HT1080 (cell line): ENCODE measurements at places on chromosomes 5 and 9. TPM values are rescaled to one million over a fixed set of nuclear protein-coding genes. Genes with fewer than 3 reads are reported as not detected.

DNA sequence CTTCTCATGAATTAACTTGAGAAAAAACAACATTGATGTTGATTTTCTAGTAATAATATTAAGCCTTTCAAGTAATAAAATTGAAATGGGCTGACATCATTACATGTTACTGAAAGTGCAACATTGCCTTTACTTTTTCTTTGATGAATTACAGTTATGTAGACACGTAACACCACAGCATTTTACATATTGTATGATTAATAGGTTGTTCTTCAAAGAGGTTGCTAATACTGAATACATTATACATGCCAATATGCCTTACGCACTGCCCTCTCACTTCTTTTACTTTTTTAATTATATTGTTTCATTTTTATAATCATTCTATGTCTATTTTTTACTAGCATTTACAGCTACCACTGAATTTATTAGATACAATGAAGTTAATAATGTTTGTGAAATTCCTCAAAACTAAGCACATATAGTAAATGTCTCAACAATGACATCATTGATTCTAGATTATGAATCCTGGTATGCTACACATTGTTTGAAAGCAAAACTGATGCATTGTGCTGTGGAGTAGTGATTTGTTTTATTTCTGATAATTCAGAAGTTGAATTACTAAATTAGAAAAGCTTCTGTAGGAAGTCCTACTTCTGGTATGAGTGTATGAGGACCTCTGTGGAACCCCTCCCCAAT, 464.4 kb upstream of the IZUMO3 start:
- no peak for DNase-seq

DNA sequence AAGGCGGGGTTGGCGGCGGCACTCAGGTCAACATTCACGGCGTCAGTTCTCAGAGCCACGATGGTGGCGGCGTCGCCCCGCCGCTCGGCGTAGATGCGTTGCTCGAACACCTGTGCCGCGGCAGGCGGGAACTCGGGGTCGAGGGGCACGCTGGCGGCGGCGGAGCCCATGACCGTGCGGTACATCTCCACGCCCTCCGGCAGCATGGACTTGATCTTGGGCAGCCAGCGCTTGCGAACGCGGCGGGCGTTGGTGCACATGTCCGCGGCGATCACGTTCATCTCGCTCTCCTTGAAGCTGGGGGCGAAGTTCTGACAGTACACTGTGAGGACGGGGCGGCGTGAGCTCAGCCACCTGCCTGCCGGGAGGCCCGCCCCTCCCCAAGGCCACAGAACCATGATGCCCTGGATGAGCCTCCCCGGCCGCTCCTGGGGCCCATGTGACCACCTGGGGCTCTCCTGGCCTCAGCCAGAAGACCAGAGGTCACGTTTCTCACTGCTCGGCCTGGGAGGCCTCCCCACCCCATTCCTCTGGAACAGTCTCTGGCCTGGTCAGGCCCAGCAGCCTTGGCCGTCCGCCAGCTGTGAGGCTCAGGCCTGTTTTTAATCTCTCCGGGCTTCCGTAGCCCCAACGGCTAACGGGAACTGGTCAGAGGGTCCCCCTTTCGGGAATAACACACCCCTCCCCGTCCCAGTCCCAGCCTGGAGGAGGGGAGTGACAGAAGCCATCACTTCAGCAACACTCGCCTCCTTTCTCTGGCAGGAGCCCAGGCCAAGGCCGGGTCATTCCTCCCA, 50.7 kb upstream of the UBAC1 start:
- no peak for DNase-seq

DNA sequence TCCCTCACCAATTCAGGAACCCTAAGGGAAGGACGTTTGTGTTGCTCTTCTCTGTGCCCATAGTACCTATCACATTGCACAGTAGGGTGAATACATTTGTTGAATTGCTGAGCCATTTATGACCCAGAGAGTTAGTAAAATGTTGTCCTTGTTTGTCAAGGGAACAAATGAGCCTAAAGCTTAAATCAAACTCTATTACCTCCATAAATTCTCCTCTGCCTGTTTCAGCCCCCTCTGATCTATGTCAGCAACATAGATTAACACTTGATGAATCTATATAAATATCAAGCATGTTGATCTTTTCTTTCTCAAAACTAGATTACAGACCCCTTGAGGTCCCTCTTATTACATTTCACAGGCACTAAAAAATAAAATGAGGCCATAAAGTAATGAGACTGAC, 7.1 kb downstream of the SLC1A1 start:
- DNase-seq: no peak

DNA sequence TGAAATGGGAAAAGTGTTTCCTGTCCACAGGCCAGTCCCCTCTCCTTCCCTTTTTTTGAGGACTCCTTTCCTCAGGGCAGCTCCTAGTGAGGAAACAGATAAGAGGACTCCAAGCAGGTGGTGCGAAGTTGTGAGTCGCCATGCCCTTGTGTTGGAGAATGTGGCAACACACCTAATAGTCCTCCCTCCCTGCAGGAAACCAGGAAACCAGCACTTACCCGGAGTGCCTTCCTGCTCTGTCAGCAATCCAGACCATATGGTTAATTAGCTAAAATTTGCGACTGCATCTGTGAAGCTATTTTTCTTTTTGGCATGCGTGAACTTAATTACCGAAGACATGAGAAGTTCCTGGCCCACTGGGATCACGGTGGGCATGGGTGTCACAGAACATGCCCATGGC, 69.9 kb downstream of the TRIM32 start:
- DNase-seq: no peak

DNA sequence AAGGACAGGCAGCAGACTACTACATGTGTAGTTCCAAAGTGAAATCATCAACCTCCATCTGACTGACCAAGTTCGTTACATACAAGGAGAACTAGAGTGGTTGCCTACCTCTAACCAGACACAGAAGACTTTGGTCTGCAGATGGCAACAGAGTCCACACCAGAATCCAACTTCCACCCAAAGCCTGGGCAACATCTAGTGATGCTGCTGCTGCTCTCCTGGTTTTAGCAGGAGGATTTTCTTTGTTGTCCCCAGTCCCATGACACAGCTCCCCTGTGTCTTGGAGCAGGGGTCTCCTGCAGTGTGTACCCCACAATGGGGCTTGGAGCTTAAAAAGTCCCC, 46.4 kb upstream of the APC start:
- no peak for DNase-seq

DNA sequence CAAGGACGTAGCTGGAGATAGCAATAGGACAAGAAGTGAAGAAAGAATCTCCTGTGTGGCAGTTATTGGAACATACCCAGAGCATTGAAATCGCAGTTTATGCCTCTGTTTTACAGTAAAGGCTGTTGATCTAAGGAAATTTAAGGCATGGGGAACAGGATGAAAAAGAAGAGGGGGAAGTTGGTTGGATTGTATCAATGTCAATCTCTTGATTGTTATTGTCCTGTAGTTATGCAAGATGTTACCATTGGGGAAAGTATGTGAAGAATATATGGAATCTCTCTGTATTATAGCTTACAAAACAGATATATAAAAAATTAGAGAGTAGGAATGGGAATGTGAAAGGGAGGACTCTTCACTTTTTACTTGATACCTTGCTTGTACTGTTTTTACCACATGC, 195.6 kb upstream of the NREP start:
- no peak for DNase-seq

- DNase-seq: peak; percentile 25
Observed at GRCh38 chr9:15231788-15232635, 75.0 kb downstream of the TTC39B start.

GRCh38 chr9:109311286-109311685, 9.6 kb downstream of the EPB41L4B start:
- DNase-seq: peak; percentile 37

DNA sequence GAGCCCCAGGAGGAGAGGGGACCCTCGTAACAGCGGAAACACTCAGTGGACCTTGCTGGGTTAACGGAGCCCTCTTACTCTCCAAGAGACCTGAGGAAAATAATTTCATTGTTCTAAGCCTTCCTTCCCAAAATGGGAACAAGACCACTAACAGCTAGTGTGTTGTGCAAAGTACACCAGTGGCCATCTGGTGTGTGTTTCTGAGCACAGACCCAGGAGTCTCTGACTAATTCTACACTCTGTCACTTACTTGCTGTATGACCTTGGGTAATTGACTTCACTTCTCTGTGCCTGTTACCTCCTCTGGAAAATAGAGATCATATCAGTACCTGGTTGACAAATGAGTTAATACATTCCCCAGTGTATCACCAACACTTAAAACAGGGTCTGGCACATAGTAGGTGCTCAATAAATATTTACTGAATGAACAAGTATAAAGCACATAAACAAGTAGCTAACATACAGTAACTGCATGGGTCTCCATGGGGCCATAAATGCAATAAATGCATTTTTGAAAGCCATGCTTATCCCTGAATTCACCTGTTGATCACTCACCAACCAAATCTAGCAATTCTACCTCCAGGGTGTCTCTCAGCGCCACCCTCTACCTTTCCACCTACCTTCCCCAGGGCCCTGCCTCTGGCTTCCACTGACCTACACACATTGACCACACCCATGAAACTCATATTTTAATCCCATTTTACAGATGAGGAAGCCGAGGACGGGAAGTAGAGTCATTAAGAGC, 44.7 kb upstream of the AKNA start:
- no peak for DNase-seq

DNA sequence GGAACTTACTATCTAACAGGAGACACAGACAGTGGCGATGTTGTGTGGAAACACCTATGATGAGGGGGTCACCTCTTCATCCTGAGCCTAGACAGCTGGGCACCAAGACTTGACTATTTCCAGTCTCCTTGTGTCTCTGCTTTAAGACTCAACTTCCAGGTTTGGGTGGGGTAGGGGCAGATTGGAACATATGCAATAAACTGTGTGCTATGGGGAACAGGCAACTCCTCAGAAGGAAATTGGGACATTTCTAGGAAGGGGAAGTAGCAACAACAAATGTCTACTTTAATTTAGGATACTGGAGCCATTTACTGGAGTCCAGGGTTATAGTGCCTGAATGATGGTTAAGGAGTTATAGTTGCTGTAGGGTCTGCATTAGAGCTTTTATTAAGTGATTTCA, 57.3 kb downstream of the FGF18 start:
- DNase-seq: no peak

DNA sequence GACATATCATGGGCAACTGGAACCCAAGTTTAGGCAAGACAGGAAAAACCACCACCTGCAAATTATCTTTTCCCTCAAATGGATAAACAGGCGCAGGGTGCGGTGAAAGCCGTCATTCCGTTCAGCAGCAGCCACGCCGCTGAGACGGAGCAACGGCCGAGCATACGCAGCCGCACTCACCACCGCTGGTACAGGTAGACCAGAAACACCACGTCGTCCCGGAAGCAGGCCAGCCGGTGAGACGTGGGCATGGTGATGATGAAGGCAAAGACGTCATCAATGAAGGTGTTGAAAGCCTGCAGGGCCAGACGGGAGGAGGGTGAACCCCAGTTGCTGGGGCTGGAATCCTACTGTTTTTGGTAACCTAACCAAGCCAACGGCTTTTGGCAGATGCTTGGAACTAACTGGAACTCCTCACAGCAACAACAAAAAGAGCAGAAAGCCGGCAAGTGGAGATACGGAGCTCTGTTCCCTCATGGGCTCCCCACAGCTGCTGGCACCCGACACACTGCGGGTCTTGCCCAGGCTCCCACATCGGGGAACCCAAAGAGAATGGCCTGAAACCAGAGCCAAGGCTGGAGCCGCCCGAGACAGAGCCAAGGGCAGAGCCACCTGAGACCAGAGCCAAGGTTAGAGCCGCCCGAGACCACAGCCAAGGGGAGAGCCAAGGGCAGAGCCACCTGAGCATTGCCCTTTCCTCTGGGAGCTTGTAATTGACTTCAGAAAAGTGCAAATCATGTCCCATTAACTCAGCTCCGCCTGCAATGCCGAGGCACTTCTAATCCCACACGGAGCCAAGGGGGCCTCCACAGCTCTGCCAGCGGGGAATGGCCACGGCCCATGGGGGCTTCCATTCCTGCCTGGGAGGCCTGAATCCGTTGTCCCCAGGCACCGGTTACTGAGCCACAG, 24.2 kb downstream of the CLPTM1L start:
- no peak for DNase-seq

DNA sequence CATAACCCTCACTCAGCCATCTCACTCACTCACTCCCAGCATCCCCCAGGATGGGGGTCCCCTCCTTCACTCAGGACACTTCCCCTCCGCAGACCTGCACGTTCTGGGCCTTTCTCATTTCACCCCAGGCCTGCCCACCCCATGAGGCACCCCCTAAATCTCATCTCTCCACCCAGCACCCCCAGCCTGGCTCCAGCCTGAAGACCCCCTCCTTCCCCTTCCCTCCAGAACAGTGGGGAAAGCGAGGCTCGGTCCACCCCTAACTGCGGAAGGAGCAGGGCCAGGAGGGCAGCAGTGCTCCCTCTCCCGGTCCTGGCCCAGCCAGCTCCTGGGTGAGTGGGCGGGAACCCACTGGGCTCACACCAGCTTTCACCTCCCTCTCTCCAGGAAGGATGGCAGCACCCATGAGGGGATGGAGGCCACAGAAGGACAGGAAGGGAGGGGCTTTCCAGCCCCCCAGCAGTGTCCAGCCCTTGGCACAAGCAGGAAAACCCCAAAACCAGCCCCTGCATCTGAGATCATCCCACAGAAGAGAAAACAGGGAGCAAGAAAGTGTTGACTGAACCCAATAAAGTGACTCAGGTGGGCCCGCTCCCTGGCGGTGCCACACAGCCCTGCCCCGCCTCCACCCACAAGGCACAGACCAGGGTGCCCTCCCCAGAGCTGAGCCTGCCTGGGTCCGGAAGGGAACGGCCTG, 55.0 kb downstream of the LRSAM1 start:
- no peak for DNase-seq

DNA sequence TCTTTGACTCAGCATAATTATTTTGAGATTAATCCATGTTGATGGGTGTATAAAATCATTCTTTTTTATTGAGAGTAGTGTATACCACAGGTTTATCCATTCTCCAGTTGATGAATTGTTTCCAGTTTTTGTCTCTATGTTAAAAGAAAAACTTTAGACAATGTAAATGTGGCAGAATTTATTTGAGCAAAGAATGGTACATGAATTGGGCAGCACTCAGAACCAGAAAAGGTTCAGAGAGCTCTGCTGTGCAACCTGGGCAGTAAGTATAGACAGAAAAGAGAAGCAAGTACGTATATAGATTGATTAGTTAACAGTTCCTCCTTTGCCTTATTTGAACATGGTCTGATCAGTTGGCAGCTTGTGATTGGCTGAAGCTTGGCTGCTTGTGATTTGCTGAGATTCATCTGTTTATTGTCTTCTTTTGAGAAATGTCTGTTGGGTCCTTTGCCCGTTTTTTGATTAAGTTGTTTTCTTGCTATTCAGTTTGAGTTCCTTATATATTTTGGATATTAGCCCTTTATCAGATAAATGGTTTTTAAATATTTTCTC, 41.4 kb downstream of the CDC42SE2 start:
- no peak for DNase-seq

- DNase-seq: no peak
Observed at GRCh38 chr5:128988476-128988875, 23.2 kb downstream of the SLC27A6 start.

PCDHA4 gene
- total RNA-seq: 0.06 and 0.07 TPM in 2 replicates

DMGDH gene
- total RNA-seq: 0.24 TPM in 1 of 2 replicates, not detected in the other

GPSM1 gene
- 19.0 and 23.1 TPM in 2 replicates for total RNA-seq

CCDC187 gene
- total RNA-seq: under 0.01 and 0.02 TPM in 2 replicates

KLF4 gene
- total RNA-seq: 1.3 and 3.7 TPM in 2 replicates

PCDHGA11 gene
- 0.42 and 0.50 TPM in 2 replicates for total RNA-seq

FAM163B gene
- not detected in 2 replicates for total RNA-seq
